Right atrium auricular region (tissue), 2 donors: ENCODE measurements at places on chromosomes 12 and 14. TPM values are rescaled to one million over a fixed set of nuclear protein-coding genes. Genes with fewer than 3 reads are reported as not detected.
A peak's percentile ranks its signal among the peaks of the same experiment; 100 is the strongest.

Gene HOXC12
- not detected for total RNA-seq

DNA sequence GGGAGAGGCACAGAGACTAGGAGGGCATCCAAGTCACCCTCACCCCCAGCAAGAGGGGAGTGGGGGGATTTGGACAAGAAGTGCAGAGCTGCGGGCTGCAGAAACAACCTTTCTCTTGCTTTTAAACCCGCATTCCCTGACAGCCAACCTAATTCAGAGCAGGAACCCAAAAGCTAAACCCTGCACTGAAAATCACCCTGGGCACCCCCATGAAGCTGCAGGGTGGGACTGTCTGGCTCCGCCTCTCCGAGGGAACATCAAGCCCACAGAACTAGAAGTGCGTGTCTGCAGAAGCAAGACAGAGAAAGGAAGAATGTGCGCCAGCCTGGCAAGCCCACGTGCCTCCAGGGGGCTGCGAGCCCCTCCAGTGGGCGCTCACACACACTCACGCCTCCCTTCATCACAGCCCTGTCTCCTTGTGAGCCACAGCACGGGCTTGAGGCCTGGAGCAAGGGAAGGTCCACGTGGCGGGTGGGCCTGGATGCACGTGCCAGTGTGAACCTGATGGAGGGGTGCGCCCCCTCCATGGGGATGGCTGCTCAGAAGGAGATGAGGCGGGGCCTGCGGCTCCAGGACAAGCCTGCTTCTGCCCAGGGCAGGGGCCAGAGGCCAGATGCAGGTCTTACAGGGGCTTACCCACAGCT, 27.8 kb upstream of the PNMA1 start:
- DNase-seq = no peak
- H3K4me3 ChIP-seq = no peak overlapping the region
- H3K27me3 ChIP-seq = no peaks in the 10 kb centered on the region
- H3K27ac ChIP-seq = peak overlapping the region; percentile 76

- H3K27ac ChIP-seq = peak overlapping the region; percentile 65
- H3K36me3 ChIP-seq = peaks cover 85% of the 10 kb centered on the region
- no peaks in the 10 kb centered on the region for H3K27me3 ChIP-seq
- DNase-seq = no peak
Measured at GRCh38 chr12:10705655-10706054, 17.5 kb downstream of the YBX3 start.

- DNase-seq = no peak
- H3K36me3 ChIP-seq = no peaks in the 10 kb centered on the region
- no peaks in the 10 kb centered on the region for H3K27me3 ChIP-seq
- no peak overlapping the region for H3K4me3 ChIP-seq
Measured at GRCh38 chr12:85157035-85157603, 121.0 kb downstream of the LRRIQ1 start.

Gene TOMM20L
- total RNA-seq = not detected

- H3K27me3 ChIP-seq = no peaks in the 10 kb centered on the region
- H3K36me3 ChIP-seq = no peaks in the 10 kb centered on the region
- no peaks in the 10 kb centered on the region for H3K4me1 ChIP-seq
- H3K27ac ChIP-seq = peak overlapping the region; percentile 92
- H3K4me3 ChIP-seq = peak overlapping the region; percentile 62
- no peak for DNase-seq
Measured at GRCh38 chr12:100141998-100142850, 450 bp downstream of the BLTP3B start.

DNA sequence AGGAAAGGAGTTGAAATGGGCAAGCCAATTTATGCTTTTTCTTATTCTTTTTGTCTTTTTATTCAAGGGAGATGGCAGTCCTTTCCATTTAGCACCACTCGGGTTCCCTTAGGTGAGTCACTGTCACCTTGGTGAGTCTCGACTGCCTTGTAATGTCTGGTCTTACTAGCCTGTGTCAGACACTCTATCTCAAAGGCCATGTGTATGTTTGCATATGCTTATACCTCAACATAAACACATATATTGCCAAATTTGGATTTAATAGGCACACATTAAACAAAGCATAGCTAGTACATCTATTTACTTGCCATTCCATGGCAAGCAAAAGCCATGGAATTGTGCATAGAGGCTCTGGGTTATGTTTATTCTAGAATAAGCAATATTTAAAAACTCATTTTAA, 624.9 kb upstream of the FOXG1 start:
- H3K27ac ChIP-seq = no peak overlapping the region
- DNase-seq = no peak
- no peaks in the 10 kb centered on the region for H3K36me3 ChIP-seq
- H3K4me3 ChIP-seq = no peak overlapping the region
- H3K4me1 ChIP-seq = no peaks in the 10 kb centered on the region

Gene TMEM52B
- not detected for total RNA-seq

Gene PAPLN
- 5.1 TPM for total RNA-seq

DNA sequence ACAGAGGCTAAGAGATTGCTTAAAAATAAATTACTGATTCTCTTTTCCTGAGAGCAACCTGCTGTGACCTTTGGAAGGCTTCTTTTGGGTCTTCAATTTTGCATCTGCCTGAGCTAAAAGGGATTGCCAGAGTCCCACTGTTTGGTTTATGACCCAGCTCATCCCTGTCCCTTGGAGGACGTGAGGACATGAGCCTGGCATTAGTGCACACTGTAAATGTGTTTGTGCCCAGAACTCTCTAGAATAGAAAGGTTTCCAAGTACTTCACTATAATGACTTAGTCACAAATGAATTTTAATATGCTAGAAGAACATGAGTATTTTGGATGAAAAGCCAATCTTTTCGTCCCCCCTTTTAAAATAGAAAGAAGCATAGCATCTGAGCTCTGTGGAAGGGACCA, 47.1 kb upstream of the CDKN3 start:
- no peaks in the 10 kb centered on the region for H3K27me3 ChIP-seq
- no peak for DNase-seq
- H3K27ac ChIP-seq = peak overlapping the region; percentile 28
- no peaks in the 10 kb centered on the region for H3K36me3 ChIP-seq
- peak overlapping the region; percentile 19 for H3K4me3 ChIP-seq

- peak; percentile 72 for DNase-seq
- H3K4me3 ChIP-seq = peak overlapping the region; percentile 86
- H3K4me1 ChIP-seq = peaks cover 33% of the 10 kb centered on the region
- H3K27me3 ChIP-seq = no peaks in the 10 kb centered on the region
- no peaks in the 10 kb centered on the region for H3K36me3 ChIP-seq
- peak overlapping the region; percentile 99 for H3K27ac ChIP-seq
Measured at GRCh38 chr12:25957793-25958427, 572 bp upstream of the RASSF8 start.

- no peak overlapping the region for H3K27ac ChIP-seq
- no peaks in the 10 kb centered on the region for H3K36me3 ChIP-seq
- H3K27me3 ChIP-seq = no peaks in the 10 kb centered on the region
- no peak overlapping the region for H3K4me3 ChIP-seq
- H3K4me1 ChIP-seq = no peaks in the 10 kb centered on the region
Measured at GRCh38 chr12:115817389-115817788, 460.1 kb downstream of the MED13L start.

DNA sequence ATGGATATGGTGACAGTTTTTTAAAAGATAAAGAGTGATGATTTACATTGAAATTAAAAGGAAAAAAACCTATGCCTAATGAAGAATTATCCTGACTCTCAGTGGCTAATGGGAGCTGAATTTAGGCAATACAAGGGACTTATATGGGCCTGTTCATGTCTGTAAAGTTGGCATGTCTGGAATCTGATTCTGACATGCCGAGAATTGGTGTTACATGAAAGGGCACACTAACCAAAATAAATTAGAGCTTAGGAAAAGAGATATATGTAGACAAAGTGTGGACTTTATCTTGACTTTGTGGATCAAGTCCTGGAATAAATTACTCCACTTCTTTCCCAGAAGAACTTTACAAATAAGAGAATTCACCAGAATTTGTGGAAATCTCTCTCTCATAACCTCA, 1.1 kb downstream of the TDG start:
- no peaks in the 10 kb centered on the region for H3K36me3 ChIP-seq
- H3K4me3 ChIP-seq = peak overlapping the region; percentile 88
- H3K27ac ChIP-seq = peak overlapping the region; percentile 98
- H3K27me3 ChIP-seq = no peaks in the 10 kb centered on the region
- no peaks in the 10 kb centered on the region for H3K4me1 ChIP-seq

GRCh38 chr12:120625557-120626419, 14.6 kb upstream of the CABP1 start:
- no peaks in the 10 kb centered on the region for H3K36me3 ChIP-seq
- H3K27me3 ChIP-seq = no peaks in the 10 kb centered on the region
- H3K4me3 ChIP-seq = no peak overlapping the region
- H3K4me1 ChIP-seq = no peaks in the 10 kb centered on the region
- DNase-seq = no peak

Gene IFI27
- 140 TPM for total RNA-seq

- no peak for DNase-seq
- H3K4me3 ChIP-seq = no peak overlapping the region
- H3K36me3 ChIP-seq = no peaks in the 10 kb centered on the region
- H3K4me1 ChIP-seq = no peaks in the 10 kb centered on the region
- H3K27me3 ChIP-seq = no peaks in the 10 kb centered on the region
Measured at GRCh38 chr12:59404109-59404650, 191.6 kb upstream of the SLC16A7 start.

DNA sequence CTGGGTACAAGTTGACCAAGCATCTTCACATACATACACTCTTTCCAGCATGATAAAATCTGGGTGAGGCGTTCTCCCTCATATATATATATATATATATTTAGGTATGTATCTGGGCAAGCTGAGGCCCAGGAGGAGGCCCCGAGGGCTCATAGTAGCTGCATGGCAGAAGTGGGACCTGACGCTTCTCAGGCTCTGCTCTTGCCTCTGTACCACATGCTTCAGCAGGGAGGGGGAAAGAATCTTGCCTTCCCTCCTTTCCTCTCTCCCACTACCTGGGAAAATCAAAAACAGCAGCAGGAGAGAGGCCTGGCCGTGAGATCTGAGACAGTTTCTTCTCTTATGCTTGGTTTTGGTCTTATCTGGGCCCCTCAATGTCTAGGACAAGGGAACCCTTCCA, 9.2 kb downstream of the PPP1R1A start:
- H3K4me3 ChIP-seq = no peak overlapping the region
- H3K36me3 ChIP-seq = no peaks in the 10 kb centered on the region
- H3K4me1 ChIP-seq = peaks cover 9% of the 10 kb centered on the region
- no peak for DNase-seq
- H3K27ac ChIP-seq = no peak overlapping the region

GRCh38 chr12:61857968-61858367, 402.2 kb upstream of the USP15 start:
- H3K36me3 ChIP-seq = no peaks in the 10 kb centered on the region
- H3K27me3 ChIP-seq = no peaks in the 10 kb centered on the region
- H3K4me3 ChIP-seq = no peak overlapping the region
- no peak overlapping the region for H3K27ac ChIP-seq
- DNase-seq = no peak

Gene CYP27B1
- 0.33 TPM for total RNA-seq

Gene KLHDC1
- 5.5 TPM for total RNA-seq
